ENCODE measurements at places on chromosomes 16 and 17.
A peak's percentile ranks its signal among the peaks of the same experiment; 100 is the strongest.

DNA sequence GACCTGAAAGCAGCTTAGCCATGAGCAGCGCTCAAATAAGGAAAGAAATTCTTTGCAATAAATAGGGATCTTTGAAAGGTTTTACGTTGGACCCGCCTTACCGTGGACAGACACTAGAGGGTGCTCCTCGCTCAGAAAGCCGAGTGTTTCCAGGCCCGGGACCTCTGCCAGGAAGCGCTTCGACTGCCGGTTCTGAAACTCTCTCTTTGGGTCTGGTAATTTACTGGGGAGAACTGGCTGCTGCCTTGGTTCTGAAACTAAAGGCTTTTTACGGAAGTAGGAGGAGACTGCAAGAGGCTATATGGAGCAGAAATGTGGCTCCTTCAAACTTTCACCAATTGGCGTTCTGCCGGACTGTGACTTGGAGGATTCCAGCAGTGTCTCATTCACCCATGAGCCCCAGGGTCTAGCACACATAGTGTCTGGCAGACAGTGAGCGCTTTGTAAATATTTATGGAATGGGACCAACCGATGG, 45.6 kb upstream of the HOXB9 start:
- DNase-seq, result peak; percentile 53

GRCh38 chr17:82019690-82020571, 2.7 kb downstream of the CENPX start:
- DNase-seq, result peak; percentile 53

GRCh38 chr16:83915081-83915480, 16.2 kb downstream of the MLYCD start:
- DNase-seq, result no peak

- DNase-seq, result no peak
These were observed 21.6 kb downstream of the GAA start for GRCh38 chr17:80122926-80123505.

- no peak for DNase-seq
These were observed 14.6 kb upstream of the SPHK1 start for GRCh38 chr17:76369804-76370203.

- DNase-seq, result peak; percentile 78
These were observed at the start of gene AMFR for GRCh38 chr16:56425439-56425832. Gene AMFR, minus strand, starts transcription at chr16:56425545. Its CDS starts 218 bp downstream, at chr16:56425327.

- no peak for DNase-seq
These were observed 191.8 kb downstream of the PRKCA start for GRCh38 chr17:66494023-66494803.

- no peak for DNase-seq
These were observed 30.3 kb upstream of the CDH15 start for GRCh38 chr16:89140981-89141883.

DNA sequence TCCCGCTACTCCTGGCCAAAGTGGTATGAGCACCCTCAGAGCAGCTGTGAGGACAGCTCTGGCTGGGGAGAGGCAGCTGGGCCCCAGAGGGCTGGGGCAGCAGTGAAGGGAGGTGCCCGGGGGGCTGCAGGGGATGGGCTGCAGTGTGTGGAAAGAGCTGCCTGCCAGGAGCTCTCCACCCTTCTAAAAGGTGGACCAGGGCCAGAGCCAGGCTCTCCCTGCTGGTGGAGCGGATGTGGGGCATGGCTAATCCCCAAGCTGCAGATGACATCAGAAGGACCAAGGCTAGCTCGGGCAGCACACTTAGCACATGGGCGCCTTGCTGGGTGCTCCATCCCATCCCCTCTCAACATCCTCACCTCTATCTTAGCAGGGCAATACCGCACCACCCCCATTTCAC, 103.1 kb downstream of the SDK2 start:
- DNase-seq, result no peak

GRCh38 chr16:29816694-29817441, 916 bp downstream of the PAGR1 start:
- DNase-seq, result peak; percentile 59

GRCh38 chr16:67336648-67337047, 10.0 kb downstream of the LRRC36 start:
- DNase-seq, result no peak

DNA sequence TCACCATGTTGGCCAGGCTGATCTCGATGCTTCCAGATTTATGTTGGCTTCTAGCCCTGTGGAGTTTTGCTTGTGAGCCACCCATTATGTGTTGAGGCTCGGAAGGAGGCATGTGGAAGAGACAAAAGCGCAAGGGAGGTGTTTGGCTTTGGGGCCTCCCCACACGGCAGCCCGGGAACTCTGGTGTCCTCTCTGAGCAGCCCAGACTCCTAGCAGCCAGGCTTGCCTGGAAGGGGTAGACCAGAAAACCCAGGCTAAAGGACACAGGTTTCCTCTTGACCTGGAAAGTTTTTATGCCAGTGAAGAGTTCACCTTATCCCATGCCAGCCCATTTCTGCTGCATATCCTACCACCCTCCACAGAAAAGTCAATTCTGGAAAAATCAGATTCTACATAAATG, 21.0 kb downstream of the SDR42E2 start:
- no peak for DNase-seq

- DNase-seq, result no peak
These were observed 9.7 kb downstream of the CNP start for GRCh38 chr17:41976142-41976768.

DNA sequence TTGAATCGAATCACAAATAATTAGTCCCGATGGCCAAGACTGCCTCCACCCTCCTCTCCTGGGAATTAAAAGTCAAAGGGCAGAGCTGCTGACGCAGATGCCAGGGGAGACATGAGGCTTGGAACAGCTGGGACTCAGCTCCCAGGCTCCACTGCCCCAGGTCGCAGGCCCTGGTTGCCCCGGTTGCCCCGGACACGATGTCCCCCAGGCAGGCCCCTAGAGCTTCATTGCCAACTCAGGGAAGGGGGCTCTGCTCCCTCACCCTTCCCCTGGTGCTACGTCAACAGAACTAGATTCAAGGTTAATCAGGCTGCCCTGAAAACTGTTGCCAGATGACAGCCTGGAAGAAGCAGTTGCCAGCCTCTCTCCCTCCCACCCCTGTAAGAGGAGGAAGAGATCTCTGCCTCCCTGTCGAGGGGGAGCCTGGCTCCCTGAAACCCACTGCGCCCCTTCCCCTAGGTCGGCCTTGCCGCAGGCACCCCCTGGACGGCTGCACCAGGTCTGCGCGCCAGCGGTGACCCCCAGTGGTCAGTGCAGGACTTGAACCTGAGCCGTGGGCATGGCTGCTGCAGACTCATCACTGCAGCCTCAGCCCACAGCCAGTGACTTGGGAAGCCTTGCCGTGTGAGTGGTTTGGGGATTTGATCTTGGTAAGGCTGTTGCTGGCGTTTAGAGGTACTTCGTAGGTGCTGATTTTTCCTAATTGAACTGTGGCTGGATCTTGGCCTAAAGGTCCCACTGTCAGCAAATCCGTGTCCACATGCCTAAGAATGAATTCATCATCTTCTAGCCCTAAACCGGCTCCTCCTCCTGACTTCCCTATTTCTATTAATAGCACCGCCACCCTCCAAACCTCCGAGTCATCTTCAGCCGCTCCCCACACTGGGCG, 84.1 kb upstream of the TOB1 start:
- DNase-seq, result peak; percentile 66

GRCh38 chr17:82103553-82104451, 5.8 kb upstream of the FASN start:
- no peak for DNase-seq

DNA sequence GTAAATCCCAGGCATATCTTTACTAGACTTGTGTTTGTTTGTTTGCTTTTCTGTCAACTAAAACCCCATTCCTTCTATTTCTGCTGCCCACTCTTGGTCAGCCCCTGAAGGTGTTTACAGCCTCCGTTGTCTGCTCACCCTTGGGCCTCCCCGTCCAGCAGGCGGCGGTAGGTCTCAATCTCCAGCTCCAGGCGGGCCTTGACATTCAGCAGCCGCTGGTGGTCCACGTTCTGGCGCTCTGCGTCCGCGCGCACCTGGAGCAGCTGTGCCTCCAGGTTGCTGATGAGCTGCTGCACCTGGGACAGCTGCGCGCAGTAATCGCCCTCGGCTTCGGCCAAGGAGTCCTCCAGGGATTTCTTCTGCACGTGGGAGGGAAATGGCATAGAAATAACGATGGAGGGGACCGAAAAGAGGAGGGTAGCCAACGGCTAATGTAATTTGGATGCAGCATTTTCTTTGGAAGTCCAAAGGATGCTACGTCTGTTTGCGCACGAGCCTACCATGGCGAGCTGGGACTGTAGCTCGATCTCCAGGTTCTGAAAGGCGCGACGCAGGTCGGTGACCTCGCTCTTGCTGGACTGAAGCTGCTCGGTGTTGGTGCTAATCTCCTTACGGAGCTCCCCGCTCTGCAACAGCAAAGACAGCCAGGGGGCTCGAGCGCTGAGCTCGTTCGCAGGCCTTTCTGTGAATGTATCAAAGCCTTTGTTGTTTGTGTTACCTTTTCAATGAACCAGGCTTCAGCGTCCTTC, 3.9 kb downstream of the KRT12 start:
- no peak for DNase-seq

DNA sequence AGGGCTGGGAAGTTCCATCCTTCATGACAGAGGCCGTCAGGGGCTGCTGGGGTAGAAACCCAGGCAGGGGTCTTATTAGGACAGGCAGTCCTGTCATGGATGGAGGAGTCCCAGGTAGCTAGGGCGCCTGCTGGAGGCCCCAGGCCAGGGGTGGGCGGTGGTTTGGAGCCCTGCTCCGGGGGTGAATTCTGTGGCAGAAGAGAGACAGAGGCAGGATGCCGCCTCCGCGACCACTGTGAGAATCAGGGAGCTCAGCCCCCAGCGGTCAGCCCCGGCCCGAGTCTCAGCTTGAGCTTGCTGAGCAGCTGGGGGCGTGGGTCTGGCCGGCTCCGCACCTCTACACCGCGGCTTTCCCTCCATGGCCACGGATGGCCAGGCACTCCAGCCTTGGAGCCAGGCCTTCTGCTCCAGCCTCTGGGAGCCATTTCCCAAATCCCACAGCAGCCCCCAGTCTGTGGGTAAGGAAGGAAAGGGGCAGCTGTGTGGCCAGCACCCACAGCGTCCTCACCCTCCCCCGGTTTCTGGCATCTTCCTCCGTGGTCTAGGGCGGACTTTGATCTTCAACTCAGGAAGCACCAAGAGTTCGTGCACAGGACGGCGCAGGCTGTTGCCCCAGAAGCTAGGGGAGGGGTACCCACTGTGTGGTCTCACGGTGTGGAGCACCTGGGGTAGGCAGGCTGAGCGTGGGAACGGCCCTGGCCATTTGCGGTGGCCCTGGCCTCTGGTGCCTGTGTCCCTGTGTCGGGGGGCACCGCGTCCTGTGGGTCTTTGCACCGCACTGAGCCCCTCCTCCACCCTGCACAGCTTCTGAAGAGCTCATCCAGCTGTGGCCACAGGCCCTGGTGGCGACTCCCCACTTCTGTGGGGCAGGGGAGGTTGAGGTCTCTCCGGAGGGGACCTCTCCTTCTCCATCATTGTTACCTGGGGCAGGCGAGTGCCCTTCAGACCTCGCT, 14.1 kb downstream of the CD7 start:
- DNase-seq, result peak; percentile 27

DNA sequence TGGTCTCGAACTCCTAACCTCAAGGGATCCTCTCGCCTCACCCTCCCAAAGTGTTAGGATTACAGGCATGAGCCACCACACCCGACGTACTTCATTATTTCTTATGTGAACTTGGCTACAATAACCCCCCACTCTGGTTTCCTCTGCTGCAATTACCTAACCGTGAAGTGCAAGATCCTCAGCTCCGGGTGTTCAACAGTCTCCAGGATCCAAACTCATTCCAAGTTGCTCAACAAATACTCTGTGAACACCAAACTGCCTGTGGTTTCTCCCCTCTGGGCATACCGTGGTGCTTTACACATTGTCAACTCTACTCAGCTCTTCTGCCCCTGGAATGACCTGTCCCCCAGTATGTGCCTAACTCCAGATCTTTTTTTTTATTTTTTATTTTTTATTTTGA, 6.8 kb upstream of the SULT1A1 start:
- no peak for DNase-seq

- DNase-seq, result no peak
These were observed 9.0 kb upstream of the MRPL38 start for GRCh38 chr17:75913537-75914210.

All from CD4-positive, alpha-beta T cell treated with Interleukin-15 for 1 hour (primary cell).